Dorsolateral prefrontal cortex (tissue), 122 donors: ENCODE measurements at places on chromosomes 16 and 17.
A peak's percentile ranks its signal among the peaks of the same experiment; 100 is the strongest.

DNA sequence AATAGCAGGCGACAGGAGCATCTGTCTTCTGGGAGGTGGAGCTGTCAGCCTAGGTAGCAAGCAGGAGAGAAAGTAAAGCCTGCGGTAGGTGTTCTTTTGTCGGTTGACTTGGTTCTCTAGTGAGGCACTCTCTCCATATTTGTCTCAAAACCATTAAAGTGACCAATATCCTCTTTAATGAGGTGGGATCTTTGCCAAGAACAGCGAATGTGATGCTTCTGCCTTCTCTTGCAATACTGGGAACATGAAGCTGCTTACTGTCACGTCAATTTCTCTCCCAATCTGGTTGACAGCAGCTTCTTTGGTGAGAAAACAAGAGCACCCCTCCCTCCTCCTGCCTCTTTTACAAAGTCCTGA is 176.7 kb downstream of the ABCC12 start:
- DNase-seq: no peak

GRCh38 chr17:64503341-64503740 is 2.7 kb downstream of the DDX5 start:
- DNase-seq: no peak

DNA sequence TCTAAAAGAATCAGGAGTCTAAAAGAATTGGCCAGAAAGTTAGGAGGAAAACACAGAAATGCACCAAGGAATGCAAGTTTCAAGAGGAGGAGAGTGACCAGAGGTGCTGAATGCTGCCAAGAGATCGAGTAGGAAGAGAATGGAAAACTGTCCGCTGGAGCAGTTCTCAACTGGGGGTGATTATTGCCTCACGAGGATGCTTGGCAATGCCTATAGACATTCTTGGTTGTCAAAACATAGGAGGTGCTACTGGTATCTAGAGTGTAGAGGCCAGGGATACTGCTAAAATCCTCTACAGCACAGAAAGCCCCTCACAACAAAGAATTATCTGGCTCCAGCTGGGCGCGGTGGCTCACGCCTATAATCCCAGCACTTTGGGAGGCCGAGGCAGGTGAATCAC is 82.1 kb upstream of the NOL11 start:
- DNase-seq: no peak

- DNase-seq: no peak
Observed at GRCh38 chr16:8646326-8647053, 25.0 kb downstream of the METTL22 start.

- DNase-seq: peak; percentile 60
Observed at GRCh38 chr16:75244225-75244809, 7.1 kb downstream of the BCAR1 start.

DNA sequence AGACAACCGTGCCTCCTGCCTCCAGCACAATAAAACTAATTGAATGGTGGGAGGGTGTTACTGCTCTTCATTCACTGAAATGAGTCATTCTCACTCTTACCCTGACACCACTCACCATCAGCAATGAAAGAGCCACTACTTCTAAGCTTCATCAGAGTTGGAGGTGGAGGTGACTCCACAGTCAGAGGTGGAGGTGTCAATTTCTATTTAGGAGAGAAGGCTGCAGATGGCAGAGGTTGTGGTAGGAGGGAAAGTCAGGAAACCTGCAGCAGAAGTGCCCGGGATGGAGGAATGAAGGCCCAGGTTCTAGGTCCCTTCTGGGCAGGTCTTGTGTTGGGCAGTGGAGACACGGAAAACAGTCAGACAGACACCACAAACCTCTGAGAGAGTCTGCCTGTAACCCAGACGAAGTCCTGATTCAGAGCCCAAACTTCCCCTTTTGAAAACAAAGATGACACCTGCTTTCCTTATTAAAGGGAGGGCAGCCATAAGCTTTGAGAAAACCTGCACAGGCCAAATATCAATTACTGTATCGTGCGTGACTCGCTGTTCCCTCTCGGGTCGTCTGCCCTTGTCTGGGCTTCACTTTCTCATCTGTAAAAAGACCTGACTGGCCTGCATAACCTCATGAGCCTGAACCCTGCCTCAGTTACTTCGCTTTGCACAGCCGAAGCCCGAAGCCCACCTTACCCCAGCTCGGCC is 668 bp downstream of the ATPAF2 start:
- no peak for DNase-seq

- no peak for DNase-seq
Observed at GRCh38 chr17:14791221-14791620, 473.9 kb downstream of the PMP22 start.

DNA sequence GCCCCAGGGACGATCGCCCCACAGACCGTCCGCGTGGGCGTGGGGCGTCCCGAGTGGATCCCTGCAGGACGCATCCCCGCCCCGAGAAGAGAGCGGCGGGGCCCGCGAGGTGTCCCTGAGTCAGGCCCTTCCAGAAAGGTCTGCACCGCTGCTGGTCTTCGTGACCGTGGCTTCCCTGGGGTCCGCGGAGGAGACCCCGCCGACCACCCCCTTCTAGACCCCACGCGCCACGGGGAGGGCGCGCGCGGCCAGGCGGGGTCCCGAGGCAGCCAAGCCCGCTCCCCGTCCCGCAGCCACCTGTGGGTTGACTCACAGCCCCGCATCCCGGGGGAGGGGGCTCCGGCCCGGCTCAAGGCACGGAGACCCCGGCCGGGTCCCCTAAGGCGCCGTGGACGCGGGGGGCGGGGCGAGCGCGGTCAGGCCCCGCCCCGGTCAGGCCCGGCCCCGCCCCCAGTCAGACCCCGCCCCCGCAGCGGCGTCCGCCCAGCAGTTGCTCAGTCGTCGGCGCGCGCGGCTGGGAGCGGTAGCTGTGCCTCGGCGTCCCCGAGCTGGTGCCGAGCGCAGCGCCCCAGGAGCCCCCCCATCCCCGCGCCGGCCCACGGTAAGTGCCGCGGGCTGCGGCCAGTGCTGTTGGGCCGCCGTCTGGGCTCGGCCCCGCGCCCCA is at the start of gene BAIAP3:
Gene BAIAP3 (plus strand): TSS at position 497 of the 664 bp plus-strand sequence. CDS start 4,905 bp downstream, outside the sequence.
- DNase-seq: no peak

DNA sequence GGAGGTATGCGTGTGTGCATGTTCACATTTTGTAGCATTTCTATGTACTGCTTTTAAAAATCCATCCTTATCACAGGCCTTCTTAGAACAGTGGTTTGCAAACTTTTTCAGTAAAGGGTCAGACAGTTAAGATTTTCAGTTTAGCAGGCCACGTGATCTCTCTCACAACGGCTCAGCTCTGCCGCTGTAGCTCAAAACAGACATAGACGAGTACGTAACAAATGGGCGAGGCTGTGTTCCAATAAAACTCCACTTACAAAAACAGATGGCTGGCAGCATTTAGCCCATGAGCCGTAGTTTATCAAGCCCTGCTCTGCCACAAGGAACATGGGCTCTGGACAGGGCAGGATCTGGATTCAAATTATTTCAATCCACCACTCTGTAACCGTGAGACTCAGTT is 141.8 kb downstream of the XYLT1 start:
- DNase-seq: no peak

DNA sequence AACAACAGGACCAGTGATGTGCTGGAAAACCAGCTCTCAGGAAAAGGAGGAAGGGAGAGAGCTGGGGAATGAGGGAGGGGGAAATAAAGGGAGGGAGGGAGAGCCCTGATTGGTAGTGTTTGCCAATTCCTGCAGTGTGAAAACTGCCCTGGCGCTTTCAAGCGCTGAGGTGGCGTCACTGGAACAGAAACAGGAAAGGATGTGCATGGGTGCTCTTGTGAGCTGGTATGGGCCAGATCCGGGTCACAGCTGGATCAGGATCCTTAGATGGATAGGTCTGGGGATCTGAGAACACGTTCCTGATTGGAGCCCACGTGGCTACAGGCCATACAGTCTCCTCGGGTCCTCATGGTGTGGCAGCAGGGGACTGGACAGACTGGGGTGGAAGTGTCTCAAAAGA is 16.7 kb upstream of the MLKL start:
- no peak for DNase-seq

GRCh38 chr16:46853713-46854443 is 22.9 kb upstream of the C16orf87 start:
- peak; percentile 86 for DNase-seq

GRCh38 chr16:87806641-87807546 is 41.1 kb upstream of the KLHDC4 start:
- no peak for DNase-seq

GRCh38 chr16:70433458-70434103 is 5.3 kb downstream of the ST3GAL2 start:
- DNase-seq: no peak

DNA sequence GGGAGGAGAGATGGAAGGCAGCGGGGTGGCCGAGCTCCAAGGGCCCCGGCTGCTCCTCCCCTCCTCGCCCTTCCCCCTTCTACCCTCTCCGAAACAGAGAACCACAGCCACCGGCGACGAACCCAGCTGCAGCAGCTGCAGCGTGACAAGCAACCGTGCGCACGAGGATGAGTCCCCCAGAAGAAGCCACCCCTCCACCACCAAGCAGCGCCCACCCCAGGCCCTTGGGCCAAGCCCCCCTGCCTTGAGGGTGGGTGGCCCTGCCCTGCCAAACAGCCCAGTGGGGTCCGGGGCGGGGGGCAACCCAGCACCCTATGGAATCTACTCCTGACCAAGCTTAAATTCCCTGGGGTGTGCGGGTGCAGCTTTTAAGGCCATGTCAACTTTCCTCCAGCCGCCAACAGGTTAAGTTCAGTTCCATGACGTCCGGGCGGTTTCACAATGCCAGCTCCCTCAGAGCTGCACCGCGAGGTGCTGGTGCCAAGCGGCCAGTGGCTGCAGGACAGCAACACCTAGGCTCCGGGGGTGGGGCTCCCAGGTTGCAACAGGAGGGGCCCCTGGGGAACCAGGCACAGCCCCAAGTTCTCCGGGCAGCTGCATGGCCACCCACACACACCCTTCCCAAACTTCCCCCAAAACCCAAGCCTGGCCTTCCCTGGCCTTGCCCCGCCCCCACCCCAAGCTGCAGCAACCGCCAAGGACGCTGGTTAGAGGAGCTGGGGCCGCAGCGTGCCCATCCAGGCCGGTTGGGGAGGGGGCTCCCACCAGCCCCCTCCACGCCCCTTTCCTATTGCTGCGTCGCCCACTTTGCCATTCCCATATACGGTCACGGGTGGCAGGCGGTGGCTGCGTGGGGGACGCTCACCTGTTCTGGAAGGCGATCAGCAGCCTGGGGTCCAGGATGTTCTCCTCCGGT is 2.0 kb downstream of the CBX4 start:
- peak; percentile 42 for DNase-seq

GRCh38 chr17:182050-182751 is 751 bp upstream of the DOC2B start:
- DNase-seq: no peak

- no peak for DNase-seq
Observed at GRCh38 chr17:307741-308507, 44.7 kb downstream of the RPH3AL start.

DNA sequence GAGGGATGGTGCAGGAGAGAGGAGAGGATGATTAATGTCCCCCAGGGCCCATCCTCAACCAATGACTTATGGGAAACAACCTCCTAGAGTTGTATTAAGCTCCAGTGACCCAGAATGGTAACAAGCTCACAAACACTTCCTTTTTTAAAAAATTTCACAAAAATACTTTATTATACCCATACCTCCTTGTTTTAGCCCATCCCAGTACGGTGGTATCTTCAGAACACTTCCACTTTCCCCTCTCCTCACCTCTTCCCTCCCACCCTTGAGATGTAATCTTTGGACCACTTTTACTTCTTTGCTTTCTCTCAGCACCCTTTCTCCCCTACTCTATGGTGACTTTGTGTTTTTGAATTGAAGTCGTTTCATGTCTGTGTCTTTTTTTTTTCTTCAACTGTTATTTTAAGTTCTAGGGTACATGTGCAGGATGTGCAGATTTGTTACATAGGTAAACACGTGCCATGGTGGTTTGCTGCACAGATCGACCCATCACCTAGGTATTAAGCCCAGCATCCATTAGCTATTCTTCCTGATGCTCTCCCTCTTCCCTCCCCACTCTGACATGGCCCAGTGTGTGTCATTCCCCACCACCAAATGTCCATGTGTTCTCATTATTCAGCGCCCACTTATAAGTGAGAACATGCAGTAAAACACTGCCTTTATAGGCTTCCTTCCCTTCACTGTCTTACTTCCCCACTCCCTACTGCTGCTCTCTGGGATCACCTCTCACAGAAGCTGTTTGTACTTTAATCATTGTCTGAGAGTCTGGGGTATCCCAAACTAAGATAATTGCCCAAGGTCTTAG is 124.5 kb downstream of the PRKCB start:
- DNase-seq: no peak

DNA sequence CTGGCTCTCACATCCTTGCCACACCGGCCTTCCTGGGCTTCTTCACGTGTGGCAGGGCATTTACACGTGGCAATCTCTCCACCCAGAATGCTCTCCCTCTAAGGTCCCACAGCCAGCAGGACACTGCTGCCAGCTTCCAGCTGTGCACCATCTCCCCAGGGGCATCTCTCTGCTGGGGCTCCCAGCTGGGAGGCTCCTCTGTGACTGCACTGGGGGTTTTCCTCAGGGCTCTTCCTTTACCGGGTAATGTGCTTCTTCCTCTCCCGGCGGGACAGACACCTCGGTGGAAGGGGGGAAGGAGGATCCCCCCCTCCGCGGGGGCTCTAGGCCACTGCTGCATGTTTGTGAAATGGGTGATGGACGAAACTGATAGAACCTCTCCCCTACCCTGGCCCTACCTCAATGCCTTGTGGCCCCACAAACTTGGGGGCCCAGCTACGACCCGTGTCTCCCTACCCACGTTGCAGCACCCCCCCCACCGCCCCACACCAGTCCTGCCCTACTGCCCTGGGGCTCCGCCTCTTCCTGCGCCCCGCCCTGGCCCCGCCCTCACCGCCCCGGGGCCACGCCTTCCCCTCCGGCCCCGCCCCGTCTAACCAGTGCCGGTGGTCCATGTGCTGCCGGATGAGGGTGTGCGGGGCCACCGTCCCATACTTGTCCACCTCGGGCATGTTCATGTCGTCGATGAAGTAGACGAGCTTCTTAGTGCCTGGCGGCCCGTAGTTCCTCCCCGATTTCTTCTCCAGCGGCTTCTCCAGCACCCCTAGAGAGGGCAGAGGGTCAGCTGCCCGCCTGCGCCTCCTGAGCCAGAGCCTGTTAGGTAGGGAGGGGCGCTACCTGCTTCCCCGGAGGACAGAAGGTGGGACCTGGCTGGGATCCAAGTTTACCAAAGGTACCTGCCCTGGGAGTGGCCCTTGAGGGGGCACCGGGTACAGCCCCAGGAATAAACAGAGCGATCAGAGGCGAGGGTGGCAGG is 92.6 kb downstream of the DNAH17 start:
- no peak for DNase-seq
